ENCODE measurements at places on chromosomes 3 and 15.

- no peak for DNase-seq
These were observed 65.4 kb downstream of the CMSS1 start for GRCh38 chr3:99883138-99883461.

GRCh38 chr15:38507570-38507969 lies 53.6 kb downstream of the FAM98B start:
- no peak for DNase-seq

GRCh38 chr15:52291204-52291603 lies 4.4 kb downstream of the MYO5C start:
- DNase-seq = no peak

DNA sequence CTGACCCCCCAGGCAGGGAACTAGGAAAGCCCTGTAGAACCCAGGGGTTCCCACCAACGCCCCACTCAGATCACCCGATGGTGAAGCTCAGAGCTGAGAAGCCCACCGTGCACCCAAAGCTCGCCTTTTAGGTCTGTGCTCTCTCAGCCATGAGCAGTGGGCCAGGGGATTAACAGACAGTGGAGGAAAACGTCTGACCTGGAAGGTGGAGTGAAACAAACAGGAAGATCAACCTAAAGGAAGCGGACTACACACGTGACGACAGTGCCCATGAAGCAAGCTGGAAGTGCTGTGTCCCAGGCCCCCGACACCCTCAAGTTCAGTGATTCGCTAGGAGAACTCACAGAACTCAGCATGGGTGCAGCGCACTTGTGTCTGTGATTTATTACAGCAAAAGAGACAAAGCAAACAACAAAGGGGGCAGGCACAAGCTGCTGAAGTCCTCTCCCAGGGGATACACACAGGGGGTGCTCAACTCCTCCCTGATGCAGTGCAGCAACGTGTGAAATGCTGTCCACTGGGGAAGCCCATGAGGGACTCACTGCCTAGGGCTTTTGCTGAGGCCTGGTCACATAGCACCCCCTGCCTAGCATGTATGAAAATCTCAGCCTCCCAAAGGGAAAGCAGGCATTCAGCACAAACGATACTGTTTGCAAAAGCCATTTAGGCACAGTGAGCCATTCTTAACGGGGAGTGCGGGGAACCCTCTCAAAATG lies 43.5 kb downstream of the CFAP92 start:
- no peak for DNase-seq

GRCh38 chr15:27696530-27696929 lies 402.6 kb downstream of the OCA2 start:
- no peak for DNase-seq

DNA sequence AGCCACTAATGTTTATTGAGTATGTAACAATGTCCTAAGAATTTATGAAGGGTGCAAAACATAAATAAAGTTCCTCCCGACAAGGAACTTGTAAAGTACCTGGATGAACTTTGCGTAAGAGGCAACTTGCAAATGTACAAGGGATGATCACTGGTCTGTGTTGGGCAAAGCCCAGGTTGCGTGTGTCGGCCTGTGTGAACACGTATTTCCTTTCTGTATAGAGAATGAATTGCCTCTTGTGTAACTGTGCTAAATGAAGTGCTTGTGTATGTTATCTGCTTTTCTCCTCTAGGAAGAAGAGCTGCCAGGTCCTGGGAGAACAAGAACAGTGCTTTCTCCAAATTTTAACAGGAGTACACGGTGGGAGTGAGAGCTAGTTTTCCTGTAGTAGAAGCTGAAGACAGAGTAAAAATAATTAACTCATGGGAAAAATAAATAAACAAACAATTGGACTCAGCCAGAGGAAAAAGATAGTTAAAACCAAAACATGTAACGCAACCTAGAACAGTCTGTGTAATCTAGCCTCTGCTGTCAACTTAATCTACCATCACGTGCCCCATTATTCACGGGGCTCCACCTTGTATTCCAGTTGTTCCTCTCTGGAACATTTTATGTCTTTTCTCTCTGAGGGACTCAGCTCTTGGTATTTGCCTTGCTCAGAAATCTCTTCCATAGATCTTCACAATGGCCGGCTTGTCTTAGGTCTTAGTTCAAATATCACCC lies 83.7 kb upstream of the RASGRP1 start:
- DNase-seq = no peak

DNA sequence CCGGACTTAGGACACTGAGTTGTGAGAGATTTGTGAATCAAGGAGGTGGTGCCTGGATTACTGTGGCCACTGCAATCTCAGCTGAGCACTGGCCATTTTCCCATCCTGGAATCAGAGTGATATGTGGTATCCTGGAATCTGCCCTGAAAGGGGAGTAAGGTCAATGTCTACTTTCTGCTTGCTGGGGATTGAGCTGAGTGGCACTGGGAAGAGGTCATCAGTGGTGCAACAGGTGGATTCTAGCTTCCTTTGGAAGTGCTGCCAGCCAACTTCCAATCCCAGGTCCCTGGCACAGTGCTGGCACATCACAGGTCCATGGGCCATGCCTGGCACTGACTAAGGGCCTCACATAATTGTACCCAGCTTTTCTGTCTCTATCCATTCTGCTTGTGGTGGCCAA lies 20.6 kb upstream of the TSEN2 start:
- no peak for DNase-seq

- DNase-seq = no peak
These were observed 522.4 kb upstream of the ADAMTS9 start for GRCh38 chr3:65210026-65210814.

DNA sequence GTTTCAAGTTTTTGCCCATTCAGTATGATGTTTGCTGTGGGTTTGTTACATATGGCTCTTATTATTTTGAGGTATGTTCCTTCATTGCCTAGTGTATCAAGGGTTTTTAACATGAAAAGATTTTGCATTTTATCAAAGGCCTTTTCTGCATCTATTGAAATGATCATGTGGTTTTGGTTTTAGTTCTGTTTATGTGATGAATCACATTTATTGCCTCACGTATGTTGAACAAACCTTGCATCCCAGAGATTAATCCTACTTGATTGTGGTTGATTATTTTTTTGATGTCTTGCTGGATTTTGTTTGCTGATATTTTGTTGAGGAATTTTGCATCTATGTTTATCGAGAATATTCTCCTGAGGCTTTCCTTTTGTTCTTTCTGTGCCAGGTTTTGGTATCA lies 39.4 kb downstream of the TMCO5A start:
- no peak for DNase-seq

- no peak for DNase-seq
These were observed 65.6 kb upstream of the POLG start for GRCh38 chr15:89400116-89400781.

GRCh38 chr3:55692295-55692956 lies 205.3 kb upstream of the WNT5A start:
- no peak for DNase-seq

DNA sequence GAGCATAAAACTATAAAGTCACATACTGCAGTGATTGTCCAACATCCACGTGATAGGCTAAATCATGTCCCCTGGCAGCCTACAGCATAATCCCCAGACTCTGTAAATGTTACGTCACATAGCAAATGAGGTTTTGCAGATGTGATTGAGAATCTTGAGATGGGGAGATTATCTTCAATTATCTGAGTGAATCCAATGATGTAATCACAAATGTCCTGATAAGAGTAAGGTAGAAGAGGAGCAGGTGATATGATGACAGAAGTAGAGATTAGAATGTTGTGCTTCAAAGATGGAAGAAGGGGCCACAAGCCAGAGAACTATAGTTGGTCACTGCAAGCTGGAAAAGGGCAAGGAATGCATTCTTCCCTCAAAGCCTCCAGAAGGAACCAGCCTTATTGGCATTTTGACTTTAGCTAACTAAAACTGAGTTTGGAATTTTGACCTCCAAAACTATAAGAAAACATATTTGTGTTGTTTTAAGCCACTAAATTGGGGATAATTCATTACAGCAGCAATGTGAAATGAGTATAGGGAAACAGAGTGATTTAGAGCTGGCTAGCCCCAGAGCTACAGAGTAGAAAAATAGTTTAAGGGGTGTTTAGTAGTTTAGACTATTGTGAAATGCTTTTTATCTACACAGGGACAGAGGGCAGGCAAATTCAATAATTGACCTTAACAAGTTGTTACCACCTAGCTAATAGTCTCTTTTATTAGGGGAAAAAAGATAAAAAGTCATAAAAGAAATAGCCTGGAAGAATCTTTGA lies 15.2 kb downstream of the SLC2A2 start:
- DNase-seq = no peak
